ENCODE measurements at places on chromosomes 1 and 21. TPM values are rescaled to one million over a fixed set of nuclear protein-coding genes. Genes with fewer than 3 reads are reported as not detected.

Gene C1orf167
- total RNA-seq = not detected

Gene TACSTD2
- 0.38 TPM for total RNA-seq

Gene AURKAIP1
- total RNA-seq = 58.8 TPM

Gene DCDC2B
- total RNA-seq = not detected

Gene GPR3
- not detected for total RNA-seq

Gene CD247
- total RNA-seq = 385 TPM

Gene CSF3R
- 1.7 TPM for total RNA-seq

Gene NBPF4
- not detected for total RNA-seq

Gene NPHS2
- total RNA-seq = not detected

Gene CFAP74
- not detected for total RNA-seq

Gene GPR153
- total RNA-seq = 0.58 TPM

Gene CLCA1
- 0.25 TPM for total RNA-seq

Gene RHD
- not detected for total RNA-seq

Gene KCND3
- total RNA-seq = not detected

DNA sequence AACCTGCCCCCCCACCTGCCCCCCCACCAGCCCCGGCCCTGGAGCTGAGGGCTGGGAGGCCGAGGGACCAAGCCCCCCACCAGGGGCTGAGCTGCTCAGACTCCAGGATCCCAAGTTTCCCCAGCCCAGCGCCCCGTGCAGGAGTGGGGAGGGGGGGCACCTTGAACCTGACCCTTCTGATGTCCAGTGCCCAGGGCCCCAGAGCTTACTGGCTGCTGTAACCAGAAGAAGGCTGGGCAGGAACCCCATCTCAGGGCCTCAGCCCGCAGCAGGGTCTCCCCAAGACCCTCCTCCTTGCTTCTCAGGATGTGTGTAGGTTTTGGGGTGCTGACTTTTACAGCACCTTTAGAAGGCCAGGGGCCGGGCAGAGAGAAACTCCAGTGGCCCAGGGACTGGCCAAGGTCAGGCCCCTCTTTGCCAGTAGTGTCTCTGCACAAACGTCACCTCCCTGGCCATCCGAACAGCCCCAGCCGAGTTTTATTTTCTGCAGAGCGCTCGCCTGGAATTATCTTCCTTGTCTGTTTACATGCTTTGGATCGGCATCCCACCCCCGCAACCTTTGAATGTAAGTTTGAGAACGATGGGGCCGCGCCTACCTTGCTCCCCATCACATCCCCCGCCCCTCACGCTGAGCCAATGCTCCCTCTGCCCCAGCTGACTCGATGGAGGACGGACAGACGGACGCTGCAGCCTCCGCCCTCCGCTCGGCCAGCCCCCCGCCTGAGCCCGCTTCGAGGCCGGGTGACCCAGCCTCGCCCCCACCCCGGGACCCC lies 70.1 kb upstream of the CASZ1 start:
- DNase-seq = peak; percentile 10

DNA sequence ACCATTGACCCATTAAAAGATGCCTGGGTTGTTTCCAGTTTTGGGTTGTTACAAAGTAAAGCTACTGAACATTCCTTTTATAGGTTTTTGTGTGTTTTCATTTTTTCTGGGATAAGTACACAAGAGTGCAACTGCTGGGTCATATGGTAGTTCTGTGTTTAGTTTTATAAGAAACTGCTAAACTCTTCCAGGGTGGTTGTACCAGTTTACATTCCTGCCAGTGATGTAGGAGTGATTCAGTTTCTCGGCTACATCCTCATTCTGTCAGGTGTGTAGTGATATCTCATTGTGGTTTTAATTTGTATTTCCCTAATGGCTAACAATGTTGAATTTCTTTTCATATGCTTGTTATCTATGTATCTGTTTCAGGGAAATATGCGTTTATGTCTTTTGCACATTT lies 58.5 kb upstream of the DNAJC6 start:
- DNase-seq = no peak

GRCh38 chr1:83929184-83929583 lies 69.7 kb downstream of the TTLL7 start:
- no peak for DNase-seq

DNA sequence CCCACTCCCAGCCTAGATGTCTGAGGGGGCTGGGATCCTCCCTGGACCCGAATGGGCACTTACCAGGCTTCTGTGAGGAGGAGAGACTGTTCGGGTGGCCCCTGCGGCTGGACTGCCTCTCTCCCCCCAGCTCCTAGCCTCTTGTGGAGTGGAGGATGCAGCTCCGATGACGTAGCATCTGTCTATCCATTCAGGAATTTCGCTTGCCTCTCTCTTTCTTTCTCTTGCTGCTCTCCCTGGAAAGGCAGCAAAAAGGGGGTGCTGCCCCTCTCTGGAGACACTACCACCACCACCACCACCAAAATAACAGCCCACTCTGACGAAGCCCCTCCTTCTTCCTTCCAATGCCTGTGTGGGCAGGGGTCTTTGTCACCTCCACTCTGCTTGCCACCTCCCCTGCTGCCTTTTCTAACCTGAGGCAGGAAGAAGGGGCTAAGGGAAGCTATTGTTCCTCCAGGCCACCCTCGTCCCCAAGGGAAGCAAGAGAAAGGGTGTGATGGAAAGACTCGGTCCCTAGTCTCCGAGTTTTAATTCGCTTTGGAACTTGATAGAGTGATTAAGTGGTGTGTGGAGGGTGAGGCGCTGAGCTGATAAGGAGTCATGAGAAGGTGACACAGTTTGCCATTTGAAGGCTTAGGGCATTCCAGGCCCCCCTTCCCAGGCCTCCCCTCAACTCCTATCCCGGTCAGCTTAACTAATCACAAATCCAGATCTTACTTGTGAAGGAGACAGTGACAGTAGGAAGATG lies 60.5 kb downstream of the RHBG start:
- no peak for DNase-seq

DNA sequence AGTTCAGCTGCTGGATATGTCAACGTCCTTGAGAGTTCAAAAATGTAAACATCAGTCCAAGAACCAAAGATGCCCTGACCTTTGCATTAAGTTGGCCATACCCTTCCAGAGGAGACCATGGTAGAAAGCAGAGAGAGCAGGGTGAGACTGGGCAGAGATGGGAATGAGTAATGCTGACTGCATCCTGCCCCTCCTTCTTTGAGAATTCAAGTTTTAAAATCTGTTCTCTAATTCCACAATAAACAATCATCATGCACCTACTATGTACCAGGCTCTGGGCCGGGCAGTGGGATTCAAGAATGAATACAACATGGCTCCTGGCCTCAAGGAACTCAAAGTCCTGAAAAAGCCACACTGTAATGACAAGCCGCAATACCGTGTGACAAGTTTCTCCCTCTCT lies 3.9 kb upstream of the HAO2 start:
- DNase-seq = no peak

DNA sequence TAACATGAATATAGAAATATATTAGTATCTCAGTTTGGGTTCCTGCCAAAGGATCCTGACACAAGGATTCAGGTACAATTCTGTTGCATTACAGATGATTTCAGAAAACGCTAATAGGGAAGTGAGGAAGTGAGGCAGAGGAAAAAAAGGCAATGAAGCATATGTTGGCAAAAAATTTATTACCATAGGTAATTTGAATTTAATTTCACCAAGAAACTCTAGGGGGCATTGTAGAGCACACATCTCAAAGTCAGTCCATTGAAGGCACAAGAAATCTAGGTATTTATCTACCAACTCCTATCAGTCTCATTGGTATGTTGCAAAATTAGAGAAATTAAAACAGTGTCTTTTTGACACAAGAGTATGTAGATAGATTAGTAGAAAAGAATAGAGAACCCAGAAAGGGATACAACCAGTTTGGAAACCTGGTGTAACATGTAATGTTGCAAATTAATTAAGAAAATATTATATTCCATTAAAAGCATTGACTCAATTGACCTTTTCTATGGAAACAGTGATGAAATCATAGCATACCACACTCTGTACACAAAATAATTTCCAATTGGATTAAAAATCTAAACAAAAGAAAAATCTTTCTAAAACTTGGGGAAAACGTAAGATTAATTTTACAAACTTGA lies 104.9 kb upstream of the SNX7 start:
- no peak for DNase-seq

DNA sequence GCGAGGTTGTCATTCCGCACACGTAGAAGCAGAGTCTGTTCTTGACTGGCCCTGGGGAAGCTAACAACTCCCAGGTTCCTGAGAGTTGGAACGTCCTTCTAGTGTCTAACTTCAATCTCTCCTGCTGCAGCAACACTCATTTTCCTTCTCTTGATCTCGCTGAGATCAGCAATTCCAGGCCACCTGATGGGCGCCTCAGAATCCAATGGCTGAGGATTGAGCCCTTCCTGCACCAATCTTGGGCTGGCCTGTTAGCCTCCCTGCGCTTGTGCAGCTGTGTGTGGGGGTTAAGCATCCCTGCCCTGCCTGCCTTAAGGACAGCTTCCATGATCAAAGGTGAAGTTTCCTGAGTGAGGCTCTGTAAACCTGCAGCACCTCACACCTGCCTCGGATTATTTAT lies 87.9 kb downstream of the SYT2 start:
- no peak for DNase-seq

GRCh38 chr1:109091839-109092193 lies 1.3 kb downstream of the TMEM167B start:
- no peak for DNase-seq

DNA sequence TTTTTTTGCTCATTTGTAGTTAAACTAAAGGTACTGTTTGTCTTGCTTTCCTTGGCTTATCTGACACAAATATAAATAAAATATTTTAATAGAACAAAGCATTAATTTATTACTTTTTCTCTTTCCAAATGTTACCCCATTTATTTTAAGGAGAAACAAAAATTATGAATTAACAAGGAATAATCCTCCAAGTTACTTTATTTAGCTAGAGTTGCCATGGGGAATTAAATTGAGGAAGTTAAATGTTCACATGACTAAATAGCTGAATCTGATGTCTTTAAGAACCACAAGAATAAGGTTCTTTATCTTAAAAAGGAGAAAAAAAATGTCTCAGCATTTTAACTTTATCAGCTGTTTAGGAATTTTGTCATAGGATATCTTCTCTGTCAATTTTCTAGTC lies 12.3 kb downstream of the ATG4C start:
- no peak for DNase-seq

GRCh38 chr1:229271448-229272159 lies 693 bp downstream of the RAB4A start:
- DNase-seq = no peak

- DNase-seq = no peak
These were observed 29.9 kb downstream of the MRAP start for GRCh38 chr21:32328595-32328994.

DNA sequence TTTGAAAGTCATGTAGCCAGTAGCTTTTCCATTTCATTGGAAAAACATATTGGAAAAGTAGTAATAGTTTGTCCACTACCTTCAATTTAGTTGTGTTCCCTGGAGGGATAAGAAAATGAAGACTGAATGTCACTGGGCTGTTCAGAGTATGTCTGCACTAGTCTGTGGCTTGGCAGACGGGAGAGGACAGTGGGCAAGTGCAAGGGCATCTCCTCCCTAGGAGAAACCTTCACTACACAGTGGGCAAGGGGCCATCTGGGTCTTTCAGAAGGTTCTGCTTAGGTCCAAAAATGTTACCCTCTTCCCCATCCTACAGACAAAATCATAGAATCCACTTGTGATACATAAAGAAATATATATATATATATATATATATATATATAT lies 118.1 kb downstream of the C1orf21 start:
- no peak for DNase-seq

- DNase-seq = no peak
These were observed 63.0 kb downstream of the DISP3 start for GRCh38 chr1:11541956-11542355.

- DNase-seq = no peak
These were observed 1.4 kb downstream of the CXADR start for GRCh38 chr21:17514124-17514845.

DNA sequence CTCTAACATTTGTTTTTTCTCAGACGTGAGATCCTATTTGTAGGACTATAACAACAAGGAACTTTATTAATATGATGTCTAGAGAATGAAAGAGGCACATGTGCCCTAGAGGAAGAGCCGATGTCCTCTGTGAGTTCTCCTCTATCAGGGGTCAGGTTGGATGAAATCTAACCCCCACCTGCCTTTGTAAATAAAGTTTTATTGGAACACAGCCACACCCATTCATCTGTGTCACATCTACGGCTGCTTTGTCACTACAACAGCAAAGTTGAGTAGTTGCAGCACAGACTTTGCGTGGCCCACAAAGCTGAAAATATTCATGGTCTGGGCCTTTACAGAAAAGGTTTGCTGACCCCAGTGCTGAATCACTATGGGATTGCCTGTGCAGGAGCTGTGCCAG lies 571 bp upstream of the CAPN9 start:
- no peak for DNase-seq

- DNase-seq = peak; percentile 99
These were observed at the start of gene SRSF4 for GRCh38 chr1:29181413-29182225. TSS of gene SRSF4 (minus strand) at chr1:29181900. CDS start at chr1:29181752, 148 bp downstream.

GRCh38 chr1:15430787-15431570 lies 7.3 kb upstream of the CTRC start:
- peak; percentile 75 for DNase-seq

- no peak for DNase-seq
These were observed 1.2 kb downstream of the OR2T1 start for GRCh38 chr1:248404024-248404423.

DNA sequence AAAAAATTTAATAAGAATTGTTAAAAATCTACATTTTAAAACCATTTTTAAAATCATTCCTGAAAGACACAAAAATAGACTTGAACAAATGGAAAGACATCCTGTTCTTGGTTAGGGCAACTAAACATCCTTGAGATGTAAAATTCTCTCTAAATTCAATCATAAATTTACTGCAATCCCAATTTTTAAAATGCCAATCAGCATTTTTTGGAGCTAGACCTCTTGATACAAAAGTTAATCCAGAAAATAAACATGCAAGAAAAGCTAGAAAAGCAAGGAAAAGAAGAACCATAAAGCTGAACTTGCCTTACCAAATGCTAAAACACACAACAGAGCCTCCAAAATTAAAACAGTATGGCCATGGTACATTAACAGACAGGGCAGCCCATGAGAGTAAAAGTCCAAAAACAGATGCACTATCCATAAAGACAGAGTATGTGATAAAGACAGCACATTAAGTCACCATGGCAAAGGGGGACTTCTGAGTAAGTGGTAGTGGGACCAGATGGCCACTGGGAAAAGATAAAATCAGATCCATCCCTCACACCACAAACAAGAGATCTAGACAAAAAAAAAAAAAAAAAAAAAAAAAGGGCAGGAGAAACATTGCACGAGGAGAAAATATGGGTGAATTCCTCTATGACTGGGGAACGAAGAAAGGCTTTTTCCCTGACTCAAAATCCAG lies 51.4 kb downstream of the NPHP4 start:
- no peak for DNase-seq

GRCh38 chr1:89309828-89310227 lies 37.2 kb upstream of the GBP5 start:
- no peak for DNase-seq

GRCh38 chr1:15283526-15283925 lies 36.5 kb downstream of the FHAD1 start:
- DNase-seq = no peak

Data from T-cell (primary cell).